ENCODE measurements at places on chromosomes 5 and 9.
A peak's percentile ranks its signal among the peaks of the same experiment; 100 is the strongest.

GRCh38 chr5:100668511-100668910, 133.3 kb downstream of the FAM174A start:
- DNase-seq = no peak

DNA sequence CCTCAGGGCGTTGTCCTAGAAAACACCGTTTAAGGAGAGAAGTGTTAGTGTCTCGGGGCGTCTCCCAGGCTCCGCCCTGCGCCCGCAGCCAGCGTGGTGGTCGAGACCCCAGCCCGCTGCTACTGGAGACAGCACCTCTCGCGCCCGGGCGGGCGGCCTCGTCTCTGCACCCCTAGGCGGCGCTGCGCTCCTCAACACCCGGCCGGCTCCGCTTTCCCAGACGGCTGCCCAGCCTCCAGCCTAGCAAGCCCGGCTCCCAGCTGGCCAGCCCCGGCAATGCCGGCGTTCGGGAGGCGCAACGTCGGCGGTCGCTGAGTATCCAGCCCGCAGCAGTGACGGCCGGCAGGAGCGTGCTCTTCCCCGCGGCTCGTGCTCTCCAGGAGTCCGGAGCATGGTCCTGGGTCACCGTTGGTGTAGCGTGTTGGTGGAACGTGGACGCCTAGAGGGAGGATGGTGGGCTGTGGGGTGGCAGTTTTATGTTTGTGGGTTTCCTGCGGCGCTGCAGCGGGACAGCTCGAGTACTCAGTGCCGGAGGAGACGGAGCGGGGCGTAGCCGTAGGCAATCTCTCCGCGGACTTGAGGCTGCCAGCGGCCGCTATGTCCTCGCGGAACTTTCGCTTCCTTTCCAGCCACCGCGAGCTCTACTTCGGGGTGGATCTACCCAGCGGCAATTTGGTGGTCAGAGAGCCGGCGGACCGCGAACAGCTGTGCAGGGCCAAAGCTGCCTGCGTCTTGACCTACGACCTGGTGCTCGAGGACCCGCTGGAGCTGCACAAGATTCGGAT, 536 bp downstream of the PCDHAC1 start:
- DNase-seq = peak; percentile 72

DNA sequence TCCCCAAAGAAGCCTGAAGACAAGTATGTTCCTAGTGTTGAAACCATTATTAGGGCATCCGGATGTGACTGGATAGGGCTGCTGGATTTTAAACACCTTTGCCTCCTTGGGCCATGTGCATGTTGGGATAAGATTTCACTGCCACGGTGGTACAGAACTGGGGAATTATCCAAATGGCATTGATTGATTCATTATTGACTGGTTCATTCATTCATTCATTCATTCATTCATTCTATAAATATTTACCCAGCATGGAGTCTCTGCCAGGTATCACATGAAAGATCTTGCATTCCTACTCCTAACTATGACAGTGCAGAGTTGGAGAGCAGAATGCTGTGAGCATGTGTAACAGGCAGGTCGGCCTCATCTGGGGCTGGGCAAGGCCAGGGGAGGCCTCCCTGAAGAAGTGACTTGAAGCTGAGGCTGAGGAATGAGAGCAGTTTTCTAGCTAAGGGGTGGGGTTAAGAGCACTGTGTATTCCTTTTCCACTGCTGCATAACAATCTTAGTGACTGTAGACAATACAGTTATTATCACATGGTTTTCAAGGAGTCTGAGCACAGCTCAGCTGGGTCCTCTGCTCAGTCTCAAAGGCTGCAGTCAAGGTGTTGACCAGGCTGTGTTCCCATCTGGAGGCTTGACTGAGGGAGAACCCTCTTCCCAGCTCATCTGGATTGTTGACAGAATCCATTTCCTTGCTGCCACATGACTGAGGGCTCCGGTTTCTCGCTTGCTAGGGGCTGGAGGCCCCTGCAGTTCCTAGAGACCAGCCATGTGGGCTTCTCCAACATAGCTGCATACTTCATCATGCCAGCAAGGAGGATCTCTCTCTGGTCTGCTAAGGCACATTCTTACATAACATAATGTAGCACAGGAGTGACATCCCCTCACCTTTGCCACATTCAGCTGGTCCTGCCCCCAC, 35.7 kb downstream of the AK8 start:
- DNase-seq = no peak

- no peak for DNase-seq
Measured at GRCh38 chr5:57511321-57511720, 28.7 kb upstream of the ACTBL2 start.

DNA sequence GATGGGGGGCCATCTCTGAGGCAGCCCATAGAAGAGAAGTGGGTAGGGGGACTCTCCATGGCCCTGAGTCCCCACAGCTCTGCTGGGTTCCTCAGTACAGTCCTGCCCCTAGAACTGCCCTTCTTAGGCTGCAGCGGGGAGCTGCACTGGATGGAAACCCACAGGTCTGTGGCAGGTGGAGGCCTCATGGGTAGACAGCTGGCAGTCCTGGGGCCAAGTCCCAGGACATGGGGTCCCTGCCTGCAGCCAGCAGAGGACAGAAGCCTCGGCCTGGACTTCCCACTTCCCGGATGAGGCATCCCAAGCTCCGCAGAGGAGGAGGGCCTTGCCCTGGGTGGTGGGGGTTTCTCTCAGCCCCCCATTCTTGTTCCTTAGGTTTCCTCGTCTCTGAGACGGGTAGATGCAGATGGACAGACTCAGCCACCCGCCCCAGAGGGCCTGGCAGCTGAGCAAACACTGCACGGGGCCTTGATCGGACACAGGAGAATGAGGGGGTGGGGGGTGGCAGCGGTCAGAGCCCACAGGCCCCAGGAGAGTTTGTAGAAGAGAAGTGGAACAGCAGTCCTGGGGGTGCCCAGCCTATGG, 153.8 kb downstream of the C9orf50 start:
- peak; percentile 55 for DNase-seq

DNA sequence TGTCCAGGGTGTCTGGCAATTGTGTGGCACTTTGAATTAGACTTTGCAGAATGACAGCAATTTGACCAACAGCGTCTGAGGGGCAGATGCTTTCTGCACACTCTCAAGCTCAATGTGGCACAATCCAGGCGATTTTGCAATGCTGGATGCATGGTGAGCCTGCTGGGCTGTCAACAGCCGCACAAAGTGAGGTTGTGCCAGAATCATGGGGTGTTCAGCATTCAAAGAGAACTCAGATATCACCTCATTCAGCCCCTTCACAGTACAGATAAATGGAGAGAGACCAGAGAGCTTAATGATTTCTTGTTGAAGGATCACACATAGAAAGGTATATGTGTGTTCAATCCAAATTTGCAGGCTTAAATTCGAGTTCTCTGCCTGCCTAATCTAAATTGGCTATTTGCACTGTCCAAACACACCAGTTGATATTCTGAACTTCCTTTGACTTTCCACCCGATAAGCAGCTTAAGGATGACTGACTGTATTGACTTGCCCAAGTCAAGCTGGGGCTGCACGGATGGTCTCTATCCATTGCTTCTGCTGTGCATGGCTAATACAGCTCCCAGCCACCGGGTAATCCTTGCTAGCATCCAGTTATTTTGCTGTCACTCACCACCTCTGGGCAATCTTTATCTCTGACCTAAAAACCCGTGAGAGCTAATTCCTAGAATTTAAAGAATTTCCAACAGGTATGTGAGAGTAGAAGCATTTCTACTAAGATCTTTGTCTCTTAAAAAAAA, 157.9 kb upstream of the TAS2R1 start:
- DNase-seq = no peak

- no peak for DNase-seq
Measured at GRCh38 chr9:134629586-134630392, 11.8 kb upstream of the COL5A1 start.

DNA sequence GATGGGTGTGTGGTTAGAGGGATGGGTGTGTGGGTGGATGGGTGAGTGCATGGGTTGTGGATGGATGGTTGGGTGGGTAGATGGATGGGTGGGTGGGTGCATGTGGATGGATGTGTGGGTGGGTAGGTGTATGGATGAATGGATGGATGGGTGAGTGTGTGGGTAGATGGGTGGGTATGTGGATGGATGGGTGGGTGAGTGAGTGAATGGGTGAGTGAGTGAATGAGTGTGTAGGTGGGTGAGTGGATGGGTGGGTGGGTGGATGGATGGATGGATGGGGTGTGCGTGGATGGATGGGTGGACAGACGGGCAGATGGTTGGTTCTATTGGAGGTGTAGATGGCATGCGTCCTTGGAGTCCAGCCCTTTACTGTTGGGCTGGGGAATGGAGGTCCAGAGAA, 17.2 kb downstream of the STKLD1 start:
- DNase-seq = no peak

- DNase-seq = no peak
Measured at GRCh38 chr9:91868732-91869391, 81.2 kb downstream of the ROR2 start.

GRCh38 chr9:137435980-137436760, 5.0 kb downstream of the ENTPD8 start:
- DNase-seq = no peak

DNA sequence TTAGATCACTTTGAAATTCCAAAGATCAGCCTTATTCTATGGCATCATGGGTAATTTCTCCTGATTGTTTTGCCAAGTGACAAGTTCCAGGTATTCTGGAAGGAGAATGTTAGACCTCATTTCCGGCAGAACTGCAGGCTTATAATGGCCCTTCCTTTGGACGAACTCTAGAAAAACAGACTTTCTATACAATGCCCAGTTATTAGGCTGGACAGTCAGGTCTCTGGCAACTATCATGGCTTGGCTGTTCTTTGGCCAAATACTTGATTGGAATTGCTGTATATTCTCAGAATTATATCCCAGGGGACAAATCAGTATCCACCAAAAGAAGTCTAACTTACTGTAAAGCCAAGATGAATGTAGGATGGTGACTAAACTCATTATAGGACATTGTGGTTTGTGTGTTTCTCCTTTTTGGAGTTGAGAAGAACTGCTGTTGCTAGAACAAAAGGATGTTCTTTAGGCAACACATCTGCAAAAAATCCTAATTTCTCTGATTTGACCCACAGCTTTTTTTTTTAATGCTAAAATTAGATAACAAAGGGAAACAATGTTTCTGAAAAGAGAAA, 69.0 kb downstream of the ADAMTSL1 start:
- DNase-seq = no peak

GRCh38 chr5:149251546-149251945, 20.1 kb upstream of the AFAP1L1 start:
- DNase-seq = no peak

DNA sequence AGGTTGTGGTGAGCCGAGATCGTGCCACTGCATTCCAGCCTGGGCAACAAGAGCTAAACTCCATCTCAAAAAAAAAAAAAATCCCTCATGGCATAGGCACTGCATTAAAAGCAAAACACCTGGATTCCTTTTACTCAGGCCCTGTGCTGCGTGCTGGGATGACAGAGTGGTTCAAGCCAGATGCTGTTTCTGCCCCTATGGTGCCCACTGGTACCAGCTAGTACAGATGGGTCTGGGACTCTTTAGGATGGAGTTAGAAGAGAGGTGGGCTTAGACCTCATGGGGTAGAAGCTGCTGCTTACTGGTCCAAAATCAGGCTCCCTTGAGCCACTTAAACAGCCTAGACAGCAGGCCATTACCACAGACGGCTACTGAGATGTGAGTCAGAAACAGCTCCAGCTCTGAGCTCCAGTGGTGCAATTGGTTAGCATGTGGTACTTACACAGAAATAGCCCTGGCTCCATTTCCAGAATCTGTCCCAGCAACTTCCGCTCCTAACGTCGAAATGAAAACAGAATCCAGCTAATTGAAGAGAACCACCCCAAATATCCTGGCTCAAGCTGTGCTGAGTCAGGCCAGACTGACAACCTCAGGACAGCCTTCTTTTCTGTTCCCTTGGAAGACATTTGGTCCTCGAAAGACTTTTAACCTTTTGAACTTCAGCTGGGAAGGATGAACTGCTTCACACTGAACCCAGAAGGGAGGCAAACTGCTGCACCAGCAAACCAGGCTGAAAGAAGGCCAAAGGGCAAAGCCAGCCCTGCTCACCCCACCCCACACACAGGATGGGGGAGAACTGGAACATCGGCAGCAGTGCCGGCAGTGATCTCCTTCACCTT, 15.5 kb downstream of the C5orf15 start:
- no peak for DNase-seq

- no peak for DNase-seq
Measured at GRCh38 chr5:136891175-136891972, 526.0 kb upstream of the TRPC7 start.

- DNase-seq = no peak
Measured at GRCh38 chr5:17763301-17763700, 129.0 kb downstream of the TAF11L14 start.

DNA sequence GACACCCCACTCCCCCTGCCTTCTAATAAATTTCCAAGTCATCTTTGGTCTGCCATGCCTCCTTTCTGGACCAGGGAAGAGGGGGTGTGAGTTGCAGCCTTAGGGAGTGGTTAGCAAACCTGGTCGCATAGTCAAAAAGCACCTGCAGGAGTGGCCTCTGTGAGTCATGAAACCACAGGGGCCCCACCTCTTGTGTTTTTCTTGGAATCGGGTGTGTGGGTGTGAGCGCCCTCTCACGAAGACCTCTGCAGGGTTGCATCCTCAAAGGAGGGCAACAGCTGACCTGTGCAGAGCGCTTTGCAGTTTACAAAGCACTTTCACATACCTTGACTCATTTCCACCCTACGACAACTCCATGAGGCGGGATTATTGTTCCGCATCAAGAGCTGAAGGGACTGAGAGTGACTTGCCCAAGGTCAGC, 36.8 kb upstream of the TEX48 start:
- DNase-seq = no peak

DNA sequence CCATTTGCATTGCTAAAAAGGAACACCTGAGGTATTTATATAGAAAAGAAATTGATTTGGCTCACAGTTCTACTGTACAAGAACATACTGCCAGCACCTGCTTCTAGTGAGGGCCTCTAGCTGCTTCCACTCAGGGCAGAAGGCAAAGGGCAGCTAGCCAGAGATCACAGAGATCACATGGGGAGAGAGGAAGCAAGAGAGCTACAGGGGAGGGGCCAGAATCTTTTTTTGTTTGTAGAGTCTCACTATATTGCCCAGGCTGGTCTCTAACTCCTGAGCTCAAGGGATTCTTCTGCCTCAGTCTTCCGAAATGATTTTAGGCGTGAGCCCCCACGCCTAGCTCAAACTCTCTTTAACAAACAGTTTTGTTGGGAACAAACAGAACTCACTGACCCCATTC, 6.1 kb downstream of the SLCO4C1 start:
- no peak for DNase-seq

- DNase-seq = no peak
Measured at GRCh38 chr9:135344915-135345500, 134.6 kb upstream of the PPP1R26 start.

All from NCI-H1092 treated with DMSO at 0.1 percent for 48 hours (cell line).